ENCODE measurements at places on chromosomes 12 and 14.

DNA sequence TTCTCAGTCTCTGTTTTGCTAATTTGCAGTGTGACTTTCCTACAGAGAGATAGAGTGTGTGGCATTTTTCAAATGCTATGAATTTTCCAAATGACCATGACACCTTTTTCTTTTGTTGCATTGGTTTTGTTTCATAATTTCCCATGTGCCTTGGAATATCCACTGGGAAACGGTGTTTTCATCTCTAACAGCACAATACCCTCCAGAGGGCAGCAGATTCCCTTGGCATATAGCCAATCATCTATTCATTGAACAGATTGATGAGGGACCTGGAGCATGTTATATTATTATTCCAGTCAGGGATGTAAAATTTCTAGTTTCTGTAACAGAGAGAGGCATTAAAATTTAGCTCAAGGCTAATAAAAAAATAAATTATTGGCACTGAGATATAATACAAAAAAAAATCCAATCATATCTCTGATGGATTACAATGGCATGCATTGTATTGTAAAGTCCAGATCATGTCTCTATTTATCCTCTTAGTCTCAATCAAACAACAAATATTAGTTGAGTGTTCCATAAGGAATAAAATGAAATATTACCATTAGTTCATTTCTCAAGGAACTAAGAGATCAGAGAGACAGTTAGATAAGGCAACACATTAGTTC lies 29.6 kb upstream of the NTN4 start:
- DNase-seq, result no peak

DNA sequence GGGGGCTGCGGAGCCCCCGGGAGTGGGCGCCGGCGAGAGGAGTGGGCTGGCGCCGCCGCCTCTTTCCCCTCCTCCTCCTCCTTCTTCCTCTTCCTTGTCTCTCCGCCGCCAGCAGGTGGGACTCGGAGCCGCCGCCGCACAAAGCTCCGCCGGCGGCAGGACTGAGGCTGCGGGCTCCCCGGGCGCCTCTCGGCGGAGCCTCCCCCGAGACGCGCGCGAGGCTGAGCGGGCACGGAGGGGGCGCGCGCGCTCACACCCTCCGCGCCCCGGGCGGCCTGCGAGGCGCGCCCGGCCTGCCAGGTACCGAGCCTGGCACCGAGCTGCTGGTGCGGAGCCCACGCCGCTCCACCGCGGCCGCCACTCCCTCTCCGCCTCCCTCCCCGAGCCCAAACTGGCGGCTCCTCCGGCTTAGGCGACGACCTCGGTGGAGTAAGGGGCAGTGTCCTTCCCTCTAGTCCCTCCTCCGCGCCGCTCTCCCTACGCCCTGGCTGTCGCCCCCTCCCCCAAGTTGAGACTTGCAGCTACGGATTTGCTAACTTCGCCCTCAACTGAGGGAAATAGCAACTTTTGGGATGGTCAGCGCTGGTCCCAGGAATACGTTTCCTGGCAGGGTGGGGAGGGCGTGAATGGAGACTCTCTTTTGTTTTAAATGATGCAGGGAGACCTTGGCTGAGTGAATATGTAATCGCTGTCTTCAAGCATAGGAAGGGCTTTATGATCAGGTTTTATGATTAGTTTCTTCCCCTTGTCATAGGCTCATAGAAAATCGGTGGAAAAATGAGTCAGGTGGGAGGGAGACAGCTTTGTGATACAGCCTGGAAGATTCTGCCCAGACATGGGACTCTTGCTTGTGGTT lies 199.5 kb upstream of the CAND1 start:
- DNase-seq, result peak; percentile 55

- no peak for DNase-seq
These were observed 81.4 kb downstream of the PAPOLA start for GRCh38 chr14:96583569-96584041.

GRCh38 chr14:49634547-49635334 lies at the start of gene DNAAF2:
DNAAF2 (minus strand) TSS chr14:49635244; CDS start chr14:49635149, 95 bp downstream.
- DNase-seq, result peak; percentile 80

- DNase-seq, result no peak
These were observed 49.8 kb downstream of the NOC4L start for GRCh38 chr12:132194056-132194455.

- no peak for DNase-seq
These were observed 152.2 kb upstream of the RASSF8 start for GRCh38 chr12:25806271-25806670.

DNA sequence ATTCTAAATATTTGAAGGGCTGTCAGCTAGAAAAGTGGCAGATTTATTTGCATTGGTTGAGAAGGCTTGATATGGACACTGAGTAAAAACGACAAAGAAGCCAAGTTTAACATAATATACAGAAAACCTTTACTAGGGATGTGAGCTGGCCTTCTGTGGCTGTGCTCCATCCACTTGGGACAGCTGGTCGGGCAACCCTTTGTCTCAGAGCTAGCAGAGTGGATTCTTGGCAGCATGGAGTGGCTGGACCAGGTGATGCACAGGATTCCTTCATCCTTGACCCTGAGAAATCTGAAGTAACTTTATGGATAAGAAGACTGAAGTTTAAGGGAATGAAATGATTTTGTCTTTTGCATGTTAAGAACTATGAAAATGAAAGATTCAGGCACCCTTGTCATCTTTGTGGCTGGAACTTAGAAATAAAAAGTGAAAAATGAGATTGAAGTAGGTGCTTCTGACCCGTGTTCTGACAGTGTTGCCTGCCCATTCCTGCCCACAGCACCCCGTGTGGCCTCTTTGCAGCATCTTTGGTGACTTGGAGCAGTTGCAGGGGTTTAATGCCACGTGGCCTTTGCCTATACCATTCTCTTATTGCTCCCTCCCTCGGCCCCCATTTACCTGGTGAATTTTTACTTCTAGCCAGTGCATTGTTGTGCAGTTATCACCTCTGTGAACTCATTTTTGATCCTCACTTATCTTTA lies 32.6 kb downstream of the PELI2 start:
- DNase-seq, result no peak

Measured in right forelimb (tissue), 1 donor.